MCF 10A (cell line): ENCODE measurements at places on chromosomes 5 and 9. TPM values are rescaled to one million over a fixed set of nuclear protein-coding genes. Genes with fewer than 3 reads are reported as not detected.

GRCh38 chr9:89502671-89503070 lies 4.8 kb upstream of the SEMA4D start:
- H3K4me1 ChIP-seq = no peaks in the 10 kb centered on the region
- H3K27me3 ChIP-seq = peaks cover 12% of the 10 kb centered on the region
- H3K36me3 ChIP-seq = no peaks in the 10 kb centered on the region
- no peak overlapping the region for H3K27ac ChIP-seq
- no peak for DNase-seq
- H3K4me3 ChIP-seq = no peak overlapping the region

GRCh38 chr5:4941957-4942830 lies 197.9 kb upstream of the ADAMTS16 start:
- no peaks in the 10 kb centered on the region for H3K27me3 ChIP-seq
- H3K36me3 ChIP-seq = no peaks in the 10 kb centered on the region
- H3K4me1 ChIP-seq = no peaks in the 10 kb centered on the region
- H3K27ac ChIP-seq = no peak overlapping the region
- DNase-seq = peak; percentile 14
- no peak overlapping the region for H3K4me3 ChIP-seq

Gene ANKS6
- total RNA-seq = 21.2 and 21.8 TPM in 2 replicates

Gene MFAP3
- 48.8 and 56.0 TPM in 2 replicates for total RNA-seq

Gene SLC25A48
- total RNA-seq = not detected in 2 replicates

DNA sequence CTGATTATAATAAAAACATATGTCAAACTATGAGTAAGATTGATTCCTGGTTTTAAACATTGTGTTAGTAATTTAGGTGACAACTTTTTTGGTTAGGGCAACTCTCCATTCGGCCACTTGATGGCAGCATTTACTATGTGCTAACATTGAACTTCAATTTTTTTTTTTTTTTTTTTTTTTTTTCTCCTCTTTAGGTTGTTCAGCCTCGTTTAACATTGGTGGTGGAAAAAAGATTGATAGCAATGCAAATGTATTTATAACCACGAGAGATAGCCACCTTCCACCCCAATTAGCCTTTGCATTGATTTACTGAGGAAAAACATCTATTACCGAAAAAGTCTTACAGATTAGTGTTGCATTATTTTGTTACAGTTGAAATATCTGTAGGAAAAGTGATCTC lies 159.1 kb downstream of the CSNK1G3 start:
- H3K27ac ChIP-seq = no peak overlapping the region
- peak; percentile 75 for DNase-seq
- H3K27me3 ChIP-seq = no peaks in the 10 kb centered on the region
- H3K4me1 ChIP-seq = no peaks in the 10 kb centered on the region

GRCh38 chr9:100474082-100474923 lies 1.4 kb downstream of the TMEFF1 start:
- peak overlapping the region; percentile 63 for H3K4me3 ChIP-seq
- H3K36me3 ChIP-seq = no peaks in the 10 kb centered on the region
- H3K4me1 ChIP-seq = no peaks in the 10 kb centered on the region
- no peak overlapping the region for H3K27ac ChIP-seq
- H3K27me3 ChIP-seq = no peaks in the 10 kb centered on the region

Gene GRXCR2
- total RNA-seq = not detected in 2 replicates

Gene EQTN
- total RNA-seq = not detected in 2 replicates

DNA sequence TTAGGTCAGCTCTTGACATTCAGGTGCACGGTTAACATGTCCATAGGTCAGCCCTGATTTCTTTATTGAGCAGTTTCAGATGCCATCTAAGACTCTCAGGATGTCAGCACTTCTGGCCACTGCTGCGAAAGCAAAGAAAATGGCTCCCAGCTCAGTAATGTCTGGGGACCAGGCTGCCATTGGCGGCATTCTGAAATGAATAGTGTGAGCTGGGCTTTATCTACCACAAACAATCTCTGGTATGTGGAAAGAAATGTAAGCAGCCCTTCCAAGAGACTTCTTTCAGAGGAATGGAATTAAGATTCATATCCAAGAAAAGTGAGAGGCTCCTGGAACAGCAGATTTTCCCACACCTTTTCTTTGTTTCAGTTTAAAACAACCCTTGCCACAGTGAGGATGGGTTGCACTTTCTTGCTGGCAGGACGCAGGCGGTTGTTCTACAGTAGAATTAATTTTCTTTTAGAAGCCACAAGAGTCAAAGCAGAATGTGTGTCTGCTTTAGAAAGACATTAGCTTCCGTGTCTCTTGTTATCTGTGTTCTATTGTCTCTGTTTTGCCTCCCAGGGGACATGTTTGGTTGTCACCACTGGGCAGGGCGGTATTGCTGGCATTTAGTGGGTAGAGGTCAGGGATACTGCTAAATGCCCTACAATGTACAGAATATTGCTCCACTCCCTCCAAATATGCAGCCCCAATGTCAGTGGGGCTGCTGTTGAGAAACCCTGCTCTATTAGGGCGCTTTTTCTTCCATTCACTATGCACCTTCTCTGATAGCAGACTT lies 149.9 kb upstream of the ANKH start:
- DNase-seq = no peak
- no peak overlapping the region for H3K4me3 ChIP-seq
- no peaks in the 10 kb centered on the region for H3K36me3 ChIP-seq
- H3K4me1 ChIP-seq = no peaks in the 10 kb centered on the region
- no peaks in the 10 kb centered on the region for H3K27me3 ChIP-seq

GRCh38 chr9:128523199-128523925 lies 18.8 kb downstream of the GLE1 start:
- H3K4me3 ChIP-seq = no peak overlapping the region
- H3K36me3 ChIP-seq = peaks cover 76% of the 10 kb centered on the region
- no peak overlapping the region for H3K27ac ChIP-seq
- peaks cover 4% of the 10 kb centered on the region for H3K4me1 ChIP-seq

Gene PCDHA5
- 0.12 and 0.22 TPM in 2 replicates for total RNA-seq

GRCh38 chr5:28864006-28864405 lies 1825.6 kb upstream of the CDH9 start:
- H3K4me3 ChIP-seq = no peak overlapping the region
- DNase-seq = no peak
- no peak overlapping the region for H3K27ac ChIP-seq
- H3K4me1 ChIP-seq = no peaks in the 10 kb centered on the region
- peaks cover 5% of the 10 kb centered on the region for H3K36me3 ChIP-seq

Gene C9orf50
- 0.20 TPM in 1 of 2 replicates, not detected in the other for total RNA-seq

DNA sequence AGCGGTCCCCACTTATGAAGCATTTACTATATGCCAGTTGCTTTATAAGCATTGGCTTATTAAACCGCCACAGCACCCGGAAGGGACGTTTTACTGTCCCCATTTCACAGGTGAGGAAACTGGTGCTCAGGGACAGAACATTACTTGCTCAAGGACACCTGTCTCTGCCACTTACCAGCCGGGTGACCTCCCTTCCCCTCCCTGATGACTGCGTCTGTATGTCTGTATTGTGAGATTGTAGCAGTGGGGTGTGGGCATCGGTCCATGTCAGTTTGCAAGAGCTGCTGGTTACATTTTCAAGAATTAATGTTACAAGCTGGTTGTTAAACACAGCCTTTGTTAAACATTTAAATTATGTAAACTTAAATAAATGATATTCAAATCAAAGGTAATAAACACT lies 77.6 kb upstream of the LMX1B start:
- no peak overlapping the region for H3K27ac ChIP-seq
- no peaks in the 10 kb centered on the region for H3K36me3 ChIP-seq
- no peaks in the 10 kb centered on the region for H3K4me1 ChIP-seq
- no peak for DNase-seq

Gene BAG1
- 75.7 and 91.8 TPM in 2 replicates for total RNA-seq

Gene ENHO
- not detected in 2 replicates for total RNA-seq

Gene NPR3
- total RNA-seq = 0.84 and 1.1 TPM in 2 replicates

Gene TMOD1
- total RNA-seq = 0.26 TPM in 1 of 2 replicates, not detected in the other

DNA sequence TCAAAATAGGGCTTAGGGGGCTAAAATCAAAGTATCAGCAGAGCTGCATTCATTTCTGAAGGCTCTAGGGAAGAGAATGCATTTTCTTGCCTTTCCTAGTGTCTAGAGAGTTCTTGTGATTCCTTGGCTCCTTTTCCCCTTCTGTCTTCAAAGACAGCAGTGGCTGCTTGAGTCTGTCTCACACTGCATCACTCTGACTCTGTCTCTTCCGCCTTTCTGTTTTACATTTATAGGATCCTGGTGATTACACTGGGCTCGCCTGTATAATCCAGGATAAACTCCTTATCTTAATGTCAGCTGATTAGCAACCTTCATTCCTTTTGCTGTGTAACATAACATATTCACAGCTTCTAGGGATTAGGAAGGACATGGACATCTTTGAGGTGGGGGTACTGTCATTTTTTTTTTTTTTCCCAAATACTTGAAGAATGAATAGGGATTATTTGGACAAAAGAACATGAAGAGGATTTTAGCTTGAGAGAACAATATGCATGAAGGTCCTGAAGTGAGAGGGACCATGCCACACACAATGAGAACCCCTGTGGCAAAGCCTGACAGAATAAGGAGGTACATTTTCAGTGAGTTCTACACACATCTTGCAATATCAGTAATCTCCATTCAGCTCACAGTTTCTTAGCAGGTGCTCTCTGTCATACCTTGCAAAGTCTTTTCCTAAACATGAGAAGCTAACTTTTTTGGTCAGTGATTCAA lies 267.6 kb downstream of the FAM170A start:
- no peaks in the 10 kb centered on the region for H3K36me3 ChIP-seq
- DNase-seq = no peak
- H3K27me3 ChIP-seq = no peaks in the 10 kb centered on the region
- no peak overlapping the region for H3K27ac ChIP-seq
- H3K4me1 ChIP-seq = no peaks in the 10 kb centered on the region
- no peak overlapping the region for H3K4me3 ChIP-seq

Gene GABRA6
- not detected in 2 replicates for total RNA-seq

DNA sequence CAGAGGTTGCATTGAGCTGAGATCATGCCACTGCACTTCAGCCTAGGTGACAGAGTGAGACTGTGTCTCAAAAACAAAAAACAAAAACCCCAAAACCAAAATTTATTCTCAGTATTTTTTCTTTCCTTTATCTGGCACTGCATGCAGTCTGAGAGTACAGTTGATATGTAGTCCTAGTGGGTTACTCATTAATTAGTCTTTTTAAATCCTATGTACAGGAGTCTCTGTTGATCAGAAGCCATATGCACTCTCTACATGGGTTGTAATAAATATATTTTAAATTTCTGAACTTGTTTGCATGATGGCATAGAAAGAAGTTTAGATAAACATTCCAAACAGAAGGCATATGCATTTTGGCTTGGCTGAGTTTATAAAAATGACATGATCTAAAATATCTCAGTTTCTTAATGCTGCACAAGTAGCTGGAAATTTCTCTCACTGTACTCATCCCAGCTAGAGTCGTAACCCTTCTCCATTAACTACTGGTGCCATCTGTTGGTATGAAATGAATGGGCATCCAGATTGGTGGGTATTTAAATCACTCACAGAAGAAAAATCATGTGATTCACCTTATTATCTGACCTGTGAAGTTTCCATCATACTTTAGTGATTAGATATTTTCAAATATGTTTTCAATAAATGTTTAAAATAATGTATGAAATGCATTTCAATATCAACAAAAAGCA lies 284.8 kb downstream of the CTNND2 start:
- H3K4me3 ChIP-seq = no peak overlapping the region
- no peaks in the 10 kb centered on the region for H3K36me3 ChIP-seq
- peaks cover 12% of the 10 kb centered on the region for H3K4me1 ChIP-seq
- DNase-seq = peak; percentile 49
- no peak overlapping the region for H3K27ac ChIP-seq

Gene RANBP17
- 19.0 and 25.8 TPM in 2 replicates for total RNA-seq

- no peak overlapping the region for H3K27ac ChIP-seq
- H3K4me3 ChIP-seq = no peak overlapping the region
- DNase-seq = no peak
- H3K27me3 ChIP-seq = no peaks in the 10 kb centered on the region
- H3K36me3 ChIP-seq = no peaks in the 10 kb centered on the region
Measured at GRCh38 chr9:97979788-97980478, 3.2 kb upstream of the ANP32B start.

Gene CDKN2B
- not detected in 2 replicates for total RNA-seq

- H3K4me3 ChIP-seq = no peak overlapping the region
- DNase-seq = no peak
- no peaks in the 10 kb centered on the region for H3K4me1 ChIP-seq
- H3K36me3 ChIP-seq = no peaks in the 10 kb centered on the region
- peaks cover 33% of the 10 kb centered on the region for H3K27me3 ChIP-seq
- no peak overlapping the region for H3K27ac ChIP-seq
Measured at GRCh38 chr5:5505815-5506214, 83.3 kb downstream of the ICE1 start.

DNA sequence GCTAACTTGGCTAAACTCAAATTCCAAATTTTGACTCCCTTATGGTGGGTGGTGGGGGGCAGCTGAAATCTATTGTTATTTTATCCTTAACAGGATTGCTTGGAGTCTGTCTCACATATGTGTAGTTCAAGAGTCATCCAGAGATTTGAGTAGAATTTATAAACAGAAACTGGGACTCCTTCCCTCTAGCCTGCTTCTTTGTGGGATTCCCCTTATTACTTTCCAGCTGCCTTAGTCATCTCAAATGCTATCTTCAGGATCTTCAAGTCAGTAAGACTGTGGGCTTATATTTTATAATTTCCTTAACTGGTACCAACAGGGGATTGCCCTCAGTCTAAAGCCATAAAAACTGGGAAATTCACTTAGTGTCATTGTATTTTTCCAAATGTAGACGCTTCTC lies 55.5 kb downstream of the NNT start:
- no peaks in the 10 kb centered on the region for H3K4me1 ChIP-seq
- H3K27ac ChIP-seq = peak overlapping the region; percentile 23

Gene PTTG1
- 87.0 and 119 TPM in 2 replicates for total RNA-seq

DNA sequence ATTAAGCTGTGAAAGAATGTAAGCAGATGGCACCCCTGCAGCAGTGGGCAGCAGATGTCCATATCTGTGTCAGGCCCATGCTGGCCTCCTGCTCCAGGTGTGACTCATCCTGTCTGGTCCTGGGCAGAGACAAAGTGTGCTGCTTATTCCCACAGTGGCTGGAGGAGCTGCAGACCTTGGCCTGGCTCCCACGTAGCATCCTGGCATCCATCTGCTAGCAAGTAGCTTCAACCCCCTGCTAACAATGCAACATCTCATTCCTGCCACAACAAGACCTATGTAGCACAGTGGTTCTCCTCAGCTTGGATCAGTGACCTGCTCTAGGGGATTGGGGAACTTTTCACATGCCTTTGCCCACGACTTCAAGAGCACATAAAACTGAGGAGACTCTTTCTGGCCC lies 126.4 kb upstream of the SLC12A2 start:
- H3K36me3 ChIP-seq = peaks cover 2% of the 10 kb centered on the region
- H3K4me1 ChIP-seq = peaks cover 37% of the 10 kb centered on the region
- no peaks in the 10 kb centered on the region for H3K27me3 ChIP-seq

DNA sequence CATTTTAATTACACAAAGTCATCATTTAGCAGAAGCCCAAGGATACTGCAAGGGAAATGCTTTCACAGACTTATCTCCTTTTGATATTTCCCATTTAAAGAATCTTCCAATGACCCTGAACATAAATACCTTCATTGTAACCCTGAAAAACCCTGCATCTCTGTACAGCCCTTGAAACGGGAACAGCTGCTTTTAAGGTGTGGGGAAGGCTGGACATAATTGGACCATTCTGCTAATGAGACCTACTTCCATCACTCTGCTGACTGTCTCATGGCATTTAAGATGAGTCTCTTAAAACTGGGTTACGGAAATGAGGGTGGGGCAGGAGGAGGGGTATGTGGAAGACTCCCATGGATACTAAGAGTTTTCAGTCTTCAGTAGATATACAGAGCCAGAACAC lies 485.8 kb downstream of the BRINP1 start:
- no peak for DNase-seq
- no peak overlapping the region for H3K4me3 ChIP-seq
- H3K27ac ChIP-seq = no peak overlapping the region
- H3K27me3 ChIP-seq = no peaks in the 10 kb centered on the region
- H3K4me1 ChIP-seq = no peaks in the 10 kb centered on the region
- H3K36me3 ChIP-seq = no peaks in the 10 kb centered on the region

GRCh38 chr9:36866840-36867239 lies 167.2 kb downstream of the PAX5 start:
- H3K4me1 ChIP-seq = no peaks in the 10 kb centered on the region
- no peak overlapping the region for H3K4me3 ChIP-seq
- no peak for DNase-seq
- H3K36me3 ChIP-seq = no peaks in the 10 kb centered on the region
- H3K27ac ChIP-seq = no peak overlapping the region

Gene STOML2
- 203 and 209 TPM in 2 replicates for total RNA-seq
